HAP-1 (cell line): ENCODE measurements at places on chromosomes 5 and 9.
A peak's percentile ranks its signal among the peaks of the same experiment; 100 is the strongest.

GRCh38 chr5:172377438-172377837 lies 76.9 kb downstream of the SH3PXD2B start:
- DNase-seq, result no peak

- no peak for DNase-seq
Measured at GRCh38 chr5:76763136-76763535, 47.2 kb downstream of the F2R start.

DNA sequence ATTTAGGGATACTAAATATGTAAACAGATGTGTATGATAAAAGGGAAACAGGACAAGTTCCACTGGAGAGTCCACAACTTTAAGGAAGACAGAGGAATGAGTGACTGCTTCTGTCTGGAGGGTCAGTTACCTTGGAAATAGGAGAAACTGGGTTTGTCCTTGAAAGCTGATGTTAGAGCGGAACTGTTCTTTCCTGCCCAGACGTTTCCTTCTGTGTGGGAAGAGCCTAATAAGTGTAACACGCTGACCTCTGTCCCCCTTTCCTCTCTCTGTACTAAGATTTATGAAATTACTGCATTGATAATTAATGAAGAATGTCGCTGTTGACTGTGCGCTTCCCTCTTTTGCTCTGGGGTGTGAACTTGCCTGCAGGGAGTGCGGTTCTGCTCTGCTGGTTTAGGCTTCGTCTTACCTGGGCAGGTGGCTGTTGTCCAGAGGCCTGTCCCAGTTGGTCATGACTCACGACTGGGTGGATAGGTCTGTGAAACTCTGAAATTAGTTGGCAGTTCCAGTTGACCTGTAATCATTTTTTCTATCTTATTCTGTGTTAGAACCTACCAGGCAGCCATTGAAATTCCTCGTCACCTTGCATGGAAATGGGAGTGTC lies 126.8 kb downstream of the MTRR start:
- no peak for DNase-seq

- no peak for DNase-seq
Measured at GRCh38 chr5:131364507-131365050, 100.7 kb downstream of the CDC42SE2 start.

GRCh38 chr9:136803551-136804508 lies 3.9 kb upstream of the RABL6 start:
- DNase-seq, result no peak

- DNase-seq, result no peak
Measured at GRCh38 chr9:29826421-29826820, 2253.1 kb upstream of the C9orf72 start.

DNA sequence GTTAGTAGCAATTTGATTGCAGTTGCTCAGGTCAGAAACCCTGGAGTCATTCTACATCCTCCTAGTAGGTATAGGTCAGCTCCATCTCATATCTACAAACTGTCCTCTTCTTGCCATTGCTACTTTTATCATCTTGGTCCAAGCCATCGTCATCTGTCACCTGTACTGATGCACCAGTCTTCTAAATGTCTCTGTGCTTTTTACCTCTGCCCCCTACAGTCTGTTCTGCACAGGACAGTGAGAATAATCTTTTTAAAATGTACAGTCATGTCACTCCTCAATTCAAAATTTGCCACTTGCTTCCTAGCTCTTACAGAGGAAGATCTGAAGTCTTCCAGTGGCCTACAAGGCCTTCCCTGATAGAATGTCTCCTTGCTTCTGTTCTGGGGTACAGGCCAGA lies 6.8 kb downstream of the NNT start:
- DNase-seq, result no peak

- no peak for DNase-seq
Measured at GRCh38 chr5:157870837-157871834, 12.2 kb upstream of the CLINT1 start.

GRCh38 chr5:177403102-177403791 lies 2.8 kb upstream of the PFN3 start:
- DNase-seq, result no peak

- DNase-seq, result no peak
Measured at GRCh38 chr9:14447103-14447502, 133.2 kb upstream of the NFIB start.

GRCh38 chr5:75961818-75962217 lies 121.4 kb upstream of the SV2C start:
- no peak for DNase-seq

- DNase-seq, result no peak
Measured at GRCh38 chr5:67305401-67305800, 108.8 kb upstream of the CD180 start.

- no peak for DNase-seq
Measured at GRCh38 chr5:74576941-74577456, 63.5 kb downstream of the ENC1 start.

DNA sequence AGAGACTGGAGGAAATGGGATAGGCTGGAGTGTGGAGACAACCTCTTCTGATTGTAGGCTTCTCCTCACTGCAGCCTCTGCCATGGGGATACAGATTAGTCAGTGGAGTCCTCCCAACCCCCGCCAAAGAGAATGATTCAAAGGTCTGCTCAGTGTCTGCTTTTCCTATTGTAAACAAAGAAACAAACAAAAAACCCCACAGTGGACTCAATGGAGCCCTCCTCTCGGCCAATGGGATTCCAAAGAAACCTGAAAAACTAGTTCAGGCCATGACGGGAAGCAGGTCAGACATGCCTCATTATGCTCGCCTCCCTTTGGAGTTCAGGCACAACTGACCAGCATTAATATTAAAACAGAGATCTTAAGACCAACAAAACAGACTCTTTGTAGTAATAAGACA lies 85.8 kb downstream of the SEC61B start:
- DNase-seq, result no peak

- DNase-seq, result peak; percentile 10
Measured at GRCh38 chr9:38263532-38263931, 129.0 kb upstream of the ALDH1B1 start.

GRCh38 chr5:15992918-15993317 lies 186.7 kb downstream of the MARCHF11 start:
- DNase-seq, result no peak

GRCh38 chr5:54553659-54554207 lies 36.2 kb downstream of the SNX18 start:
- no peak for DNase-seq

- no peak for DNase-seq
Measured at GRCh38 chr9:83598487-83598886, 24.5 kb upstream of the IDNK start.

DNA sequence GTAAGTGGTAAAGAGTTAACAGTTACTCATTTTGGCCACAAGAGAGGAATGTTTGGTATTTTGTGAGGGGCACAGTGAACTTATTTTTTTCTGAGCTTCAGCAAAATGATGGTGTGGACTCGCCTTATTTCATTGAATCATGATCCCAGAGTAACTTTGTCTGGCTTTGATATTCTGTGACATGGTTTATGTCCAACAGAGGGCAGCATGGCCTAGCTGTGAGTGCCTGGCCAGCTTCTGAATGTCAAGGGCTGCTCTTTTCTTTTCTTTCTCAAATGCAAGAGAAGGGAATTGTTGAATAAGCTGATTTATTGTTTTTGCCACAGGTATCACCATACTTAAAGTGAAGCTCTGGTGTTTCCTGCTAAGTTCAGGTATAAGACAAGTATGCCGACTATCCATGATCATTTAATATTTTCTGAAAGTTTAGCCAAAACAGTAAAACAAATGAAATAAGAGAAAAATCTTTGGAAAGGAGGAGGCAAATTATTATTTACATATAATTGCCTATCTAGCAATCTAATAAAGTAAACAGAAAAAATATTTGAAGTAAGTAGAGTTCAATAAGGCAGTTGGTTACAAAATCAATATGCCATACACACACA lies 31.7 kb downstream of the MRPL22 start:
- peak; percentile 31 for DNase-seq

DNA sequence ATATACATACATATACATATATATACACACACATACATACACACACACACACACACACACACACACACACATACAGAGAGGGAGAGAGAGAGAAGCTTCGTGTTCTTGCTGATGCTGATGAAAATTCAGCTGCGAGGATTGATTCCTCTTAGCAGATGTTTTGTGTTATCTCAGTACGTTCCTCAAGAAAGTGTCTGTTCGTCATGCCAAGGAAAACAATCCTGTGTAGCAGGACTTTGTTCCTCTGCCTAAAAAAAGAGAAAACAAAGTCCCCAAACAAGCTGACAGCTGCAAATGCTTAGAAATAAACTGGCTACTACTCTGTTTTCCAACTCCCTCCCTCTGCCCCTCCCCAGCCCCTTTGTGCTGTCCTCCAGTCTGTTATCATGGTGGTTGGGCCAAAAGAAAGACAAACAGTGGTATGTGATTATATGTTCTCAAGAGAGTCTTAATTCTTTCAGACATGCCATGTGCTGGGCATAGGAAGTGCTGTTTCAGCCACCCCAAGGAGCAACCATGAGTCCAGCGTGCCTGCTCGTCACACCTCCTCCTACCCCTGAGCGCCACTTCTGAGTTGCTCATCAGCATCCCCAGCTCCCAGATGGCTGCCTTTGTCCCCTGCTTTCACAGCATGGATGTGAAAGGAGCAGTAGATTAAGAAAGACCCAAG lies 71.5 kb upstream of the EQTN start:
- DNase-seq, result no peak

DNA sequence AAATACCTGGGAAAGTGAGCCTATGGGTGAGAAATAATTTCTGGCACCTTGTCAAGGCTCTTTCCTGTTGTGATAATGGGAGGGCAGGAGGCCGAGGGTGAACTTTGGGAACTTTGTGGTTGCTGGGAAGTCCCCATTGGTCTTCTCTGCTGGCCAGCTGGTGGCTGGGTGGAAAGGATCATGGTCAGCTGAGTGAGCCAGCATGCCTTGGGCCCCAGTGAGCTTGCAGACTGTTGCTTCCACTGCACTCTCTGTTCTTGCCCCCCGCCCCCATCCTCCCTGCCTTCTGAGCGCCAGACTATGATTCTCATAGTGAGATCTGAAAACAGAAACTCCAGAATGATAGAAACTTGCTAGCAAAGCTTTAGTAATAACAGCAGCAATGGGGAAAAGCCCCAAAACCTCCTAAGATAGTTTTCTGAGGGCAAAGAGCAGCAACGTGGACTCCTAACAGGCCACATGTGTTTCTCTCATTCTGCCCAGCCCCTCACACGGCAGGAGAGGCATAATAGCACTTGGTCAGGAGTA lies 139.2 kb upstream of the SMARCA2 start:
- no peak for DNase-seq

DNA sequence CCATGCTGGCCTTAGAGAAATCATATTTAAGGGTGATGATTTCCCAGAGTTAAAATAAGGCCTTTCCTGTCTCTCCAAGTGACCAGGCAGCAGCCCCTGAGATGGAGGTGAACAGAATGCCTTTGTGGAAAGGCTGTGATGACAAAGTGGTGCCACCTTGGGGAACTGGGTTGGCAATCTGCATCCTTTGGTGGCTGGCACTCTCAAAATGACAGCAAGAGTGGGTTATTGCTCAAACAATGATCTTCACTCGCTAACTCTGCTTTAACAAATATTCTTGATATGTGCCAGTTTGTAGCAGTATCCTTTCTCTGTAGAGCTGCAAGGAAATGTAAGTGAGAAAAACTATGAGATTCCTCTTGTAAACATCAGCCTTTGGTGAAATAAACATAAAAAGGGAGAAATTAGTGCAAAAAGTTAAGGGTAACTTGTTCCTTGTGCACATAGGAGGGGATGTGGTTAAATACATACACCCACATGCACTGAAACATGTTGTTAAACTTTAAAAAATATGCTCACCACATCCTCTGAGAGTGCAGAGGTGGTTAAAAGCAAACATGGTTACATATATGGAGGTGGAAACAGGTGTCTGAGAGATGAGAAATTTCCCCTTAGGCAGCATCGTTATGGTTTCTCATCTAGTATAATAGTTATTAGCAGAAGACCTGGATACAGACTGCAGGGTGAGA lies 373.4 kb upstream of the CTNND2 start:
- DNase-seq, result no peak

DNA sequence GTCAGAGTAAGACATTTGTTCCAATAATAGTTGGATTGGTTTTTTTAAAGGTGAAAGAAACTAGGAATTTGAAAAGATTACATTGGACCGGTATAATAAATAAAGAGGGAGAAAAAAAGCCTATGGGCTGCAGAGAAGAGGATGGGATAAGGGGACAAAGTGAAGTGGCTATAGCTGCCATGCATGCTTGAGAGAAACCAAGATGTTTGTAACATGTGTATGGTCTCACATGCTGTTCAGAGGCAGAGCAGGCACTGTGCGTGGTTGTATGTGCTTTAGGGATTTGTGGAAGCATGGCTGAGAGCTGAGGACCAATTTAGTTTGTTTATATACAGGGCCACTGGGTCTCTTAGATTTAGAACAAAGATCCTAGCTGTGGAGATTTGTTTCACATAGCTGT lies 32.7 kb downstream of the LNPEP start:
- peak; percentile 19 for DNase-seq

- no peak for DNase-seq
Measured at GRCh38 chr5:39605588-39606575, 181.1 kb upstream of the DAB2 start.

DNA sequence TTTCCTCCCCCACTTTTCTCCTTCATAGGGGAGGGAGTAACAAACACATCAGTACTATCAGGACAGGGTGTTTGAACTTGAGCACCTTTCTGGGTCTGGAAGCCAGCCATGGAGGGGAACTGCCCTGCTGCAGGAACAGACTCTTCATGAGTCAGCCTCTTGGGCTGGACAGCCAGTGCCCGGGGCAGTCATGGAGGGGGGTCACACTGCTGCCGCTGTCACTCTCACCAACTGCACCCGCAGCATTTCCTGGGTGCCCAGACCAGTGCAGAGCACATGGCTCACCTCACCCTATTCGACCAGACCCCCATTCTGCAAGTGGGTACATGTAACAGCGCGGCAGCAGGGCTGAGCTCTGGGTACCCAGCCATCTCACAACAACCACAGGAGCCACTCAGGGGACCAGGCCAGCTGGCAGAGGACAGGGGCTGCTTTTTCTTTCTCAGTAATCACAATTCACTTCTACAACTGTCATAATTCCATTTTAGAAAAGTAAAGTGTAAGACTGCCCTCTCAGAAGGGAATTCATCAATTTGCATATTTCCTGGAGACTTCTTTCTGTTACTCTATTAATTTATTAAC lies 118.4 kb downstream of the CTNND2 start:
- DNase-seq, result no peak

GRCh38 chr5:72293495-72294055 lies 26.5 kb downstream of the MRPS27 start:
- DNase-seq, result no peak

GRCh38 chr5:32458880-32459495 lies 14.4 kb upstream of the ZFR start:
- DNase-seq, result no peak

DNA sequence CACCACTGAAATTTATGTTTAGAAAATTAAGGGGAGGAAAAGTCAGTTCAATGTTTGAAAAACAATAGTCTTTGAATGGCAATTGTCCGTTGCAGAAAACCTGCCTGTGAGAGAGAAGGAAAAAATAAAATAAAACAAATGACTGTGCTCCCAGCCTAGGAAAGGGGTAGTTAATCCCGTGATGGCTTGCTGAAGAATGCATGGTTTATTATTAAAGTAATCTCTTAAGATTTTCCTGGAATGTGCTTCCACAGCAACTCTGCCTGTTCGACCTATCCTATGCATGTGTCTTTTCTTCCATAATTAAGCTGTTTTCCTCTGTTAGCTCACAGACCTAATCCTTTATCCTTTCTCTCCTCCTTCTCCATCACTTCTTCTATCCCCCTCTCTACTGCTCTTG lies 2.4 kb upstream of the DAB2 start:
- peak; percentile 67 for DNase-seq
